Hematopoietic multipotent progenitor cell treated with erythropoietin and hydrocortisone succinate and interleukin-3 and kit ligand, for 17 days (in vitro differentiated cells): ENCODE measurements at places on chromosomes 1 and 21.

- no peak for DNase-seq
These were observed 78.0 kb upstream of the TNFSF18 start for GRCh38 chr1:173128742-173129141.

DNA sequence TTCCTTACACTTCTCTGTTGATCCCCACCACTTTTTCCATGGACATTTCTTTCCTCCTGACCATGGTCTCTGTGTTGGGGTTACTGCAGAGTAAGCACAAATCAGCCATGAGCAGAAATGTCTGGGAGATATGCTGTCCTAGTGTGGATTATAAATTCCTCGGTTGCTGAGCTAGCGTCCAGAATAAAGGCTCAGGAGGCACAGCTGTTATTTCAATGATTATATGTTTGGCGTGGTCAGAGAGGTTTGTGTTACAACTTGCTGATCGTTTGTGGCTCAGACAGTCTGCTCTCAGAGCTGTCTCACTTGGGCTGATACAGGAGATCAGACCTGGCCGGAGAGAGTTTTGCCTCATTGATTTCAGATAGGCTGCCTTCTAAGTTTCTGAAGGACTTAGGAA, 37.5 kb upstream of the LAMC2 start:
- DNase-seq, result no peak

- no peak for DNase-seq
These were observed 1.2 kb upstream of the PIK3C2B start for GRCh38 chr1:204495777-204496176.

GRCh38 chr1:154809436-154810413, 60.4 kb downstream of the KCNN3 start:
- DNase-seq, result no peak

- no peak for DNase-seq
These were observed 6.8 kb upstream of the RNF223 start for GRCh38 chr1:1080951-1081310.

DNA sequence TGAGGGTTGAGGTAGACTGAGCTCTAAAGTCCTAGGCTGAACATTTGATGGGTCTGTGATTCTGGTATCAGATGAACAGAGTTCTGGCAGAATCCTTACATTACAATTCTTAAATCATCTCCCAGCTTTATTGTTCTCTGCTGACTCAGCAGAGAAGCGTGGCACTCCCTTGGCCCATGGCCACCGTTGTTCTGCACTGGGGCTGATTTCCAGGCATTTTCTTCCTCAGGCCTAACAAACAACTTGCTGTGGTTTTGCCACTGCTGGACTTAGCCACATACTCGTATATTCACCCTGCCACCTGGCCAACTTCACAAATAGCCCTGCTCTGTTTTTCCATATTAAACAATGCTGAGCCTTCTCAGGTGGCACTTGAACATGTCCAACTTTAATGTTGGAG, 223.2 kb downstream of the TNR start:
- DNase-seq, result no peak

DNA sequence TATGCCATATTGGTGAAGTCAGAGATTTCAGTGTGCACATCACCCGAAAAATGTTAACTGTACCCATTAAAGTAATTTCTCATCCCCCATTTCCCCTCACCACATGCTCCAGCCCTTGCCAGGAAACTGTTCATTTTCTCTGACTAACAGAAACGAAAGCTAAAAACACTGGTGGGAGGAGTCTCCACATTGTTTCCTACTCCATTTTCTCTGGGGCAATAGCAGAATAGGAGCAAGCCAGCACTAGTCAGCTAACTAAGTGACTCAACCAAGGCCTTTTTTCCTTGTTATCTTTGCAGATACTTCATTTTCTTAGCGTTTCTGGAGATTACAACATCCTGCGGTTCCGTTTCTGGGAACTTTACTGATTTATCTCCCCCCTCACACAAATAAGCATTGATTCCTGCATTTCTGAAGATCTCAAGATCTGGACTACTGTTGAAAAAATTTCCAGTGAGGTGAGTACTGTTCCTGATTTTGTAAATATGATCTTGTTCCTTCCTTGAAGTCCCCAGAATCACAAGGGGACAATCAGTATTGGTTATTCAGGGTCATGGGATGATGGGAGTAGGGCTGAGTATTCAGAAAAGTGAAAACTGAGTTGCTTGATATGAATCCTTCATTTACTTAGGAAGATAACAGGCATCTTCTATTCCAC, at the start of gene IFI16:
TSS of gene IFI16 (plus strand) at position 204 of the 658 bp plus-strand sequence. CDS start 4,774 bp downstream, outside the sequence.
- DNase-seq, result no peak

DNA sequence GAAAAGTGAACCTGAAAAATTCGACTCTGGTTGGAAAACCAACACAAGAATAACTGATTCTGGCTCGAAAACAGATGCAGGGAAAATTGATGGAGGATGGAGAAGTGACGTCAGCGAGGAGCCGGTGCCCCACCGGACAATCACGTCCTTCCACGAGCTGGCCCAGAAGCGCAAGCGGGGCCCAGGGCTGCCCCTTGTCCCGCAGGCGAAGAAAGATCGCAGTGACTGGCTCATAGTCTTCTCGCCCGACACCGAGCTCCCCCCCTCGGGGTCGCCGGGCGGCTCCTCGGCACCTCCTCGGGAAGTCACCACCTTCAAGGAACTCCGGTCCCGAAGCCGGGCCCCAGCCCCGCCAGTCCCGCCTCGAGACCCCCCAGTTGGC, 1.9 kb downstream of the RUSC1 start:
- DNase-seq, result no peak

GRCh38 chr1:5810553-5811270, 181.5 kb downstream of the NPHP4 start:
- DNase-seq, result no peak

- DNase-seq, result no peak
These were observed 31.6 kb upstream of the RPTN start for GRCh38 chr1:152190589-152190988.

DNA sequence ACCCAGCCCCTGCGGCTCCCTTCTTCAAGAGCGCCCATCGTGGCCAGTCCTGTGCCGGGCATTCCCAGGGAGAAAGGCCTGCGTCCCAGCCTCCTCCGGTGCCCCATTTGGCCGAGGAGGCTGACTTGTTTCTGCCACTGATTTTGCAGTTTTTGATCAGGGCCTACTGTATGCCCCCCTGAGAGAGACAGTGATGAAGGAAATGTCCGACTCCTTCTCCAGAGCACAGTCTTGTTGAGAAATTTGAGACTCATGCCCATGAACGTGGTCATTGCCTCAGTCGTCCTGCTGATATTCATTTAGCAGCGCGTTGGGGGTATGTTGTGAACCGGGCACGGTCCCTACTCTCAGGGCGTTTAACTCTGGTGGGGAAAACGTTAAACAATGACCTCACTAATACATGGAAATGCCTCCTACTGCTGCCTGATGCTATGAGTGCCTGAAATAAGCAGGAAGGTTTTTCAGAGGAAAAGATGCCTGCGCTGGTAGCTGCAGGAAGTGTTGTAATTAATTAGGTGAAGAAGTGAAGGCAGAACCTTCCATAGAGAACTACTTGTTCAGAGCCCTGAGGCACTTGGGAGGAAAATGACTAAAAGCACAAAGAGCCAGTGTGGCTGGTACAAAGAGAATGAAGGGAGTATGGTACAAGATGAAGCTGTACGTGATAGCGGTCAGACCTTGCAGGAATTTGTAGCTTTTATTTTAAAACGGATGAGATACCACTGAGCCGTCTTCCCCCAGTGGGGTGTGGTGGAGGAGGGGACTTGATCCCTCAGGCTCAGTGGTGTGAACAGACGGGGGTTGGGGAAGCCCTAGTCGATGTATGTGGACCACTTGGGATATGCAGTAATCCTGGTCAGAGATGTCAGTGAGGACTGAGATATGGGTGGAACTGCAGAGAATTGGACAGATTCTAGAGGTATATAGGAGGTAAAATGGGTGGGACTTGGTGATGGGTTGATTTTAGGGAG, 730 bp downstream of the ZCCHC17 start:
- DNase-seq, result no peak

DNA sequence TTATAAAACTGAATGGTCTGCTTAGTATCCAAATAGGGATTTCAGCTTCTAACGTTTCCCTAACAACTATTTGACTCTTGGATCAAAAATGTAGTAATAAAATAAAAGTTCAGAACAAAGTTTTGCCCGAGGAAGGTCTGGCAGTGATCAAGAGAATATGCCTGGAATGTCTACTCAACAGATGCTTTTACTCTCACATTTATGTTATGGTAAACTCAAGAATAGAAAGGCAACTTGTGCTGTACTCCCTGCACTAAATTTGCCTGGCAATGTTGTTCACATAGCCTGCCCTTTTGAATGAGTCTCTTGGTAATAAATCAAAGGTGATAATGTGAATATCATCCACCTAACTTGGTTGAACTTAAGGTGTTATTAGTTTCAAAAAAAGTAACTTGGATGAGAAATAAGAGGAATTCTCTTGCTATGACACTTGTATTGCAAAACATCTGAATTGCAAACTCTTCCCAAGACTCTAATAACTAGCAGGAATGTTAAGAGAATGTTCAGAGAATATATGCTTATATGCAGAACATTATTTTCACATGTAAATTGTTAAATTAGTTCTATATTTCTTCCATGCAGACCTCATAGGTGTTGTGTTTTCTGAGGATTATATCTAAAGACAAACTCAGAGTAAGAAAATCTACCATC, 215.8 kb downstream of the COL24A1 start:
- no peak for DNase-seq

DNA sequence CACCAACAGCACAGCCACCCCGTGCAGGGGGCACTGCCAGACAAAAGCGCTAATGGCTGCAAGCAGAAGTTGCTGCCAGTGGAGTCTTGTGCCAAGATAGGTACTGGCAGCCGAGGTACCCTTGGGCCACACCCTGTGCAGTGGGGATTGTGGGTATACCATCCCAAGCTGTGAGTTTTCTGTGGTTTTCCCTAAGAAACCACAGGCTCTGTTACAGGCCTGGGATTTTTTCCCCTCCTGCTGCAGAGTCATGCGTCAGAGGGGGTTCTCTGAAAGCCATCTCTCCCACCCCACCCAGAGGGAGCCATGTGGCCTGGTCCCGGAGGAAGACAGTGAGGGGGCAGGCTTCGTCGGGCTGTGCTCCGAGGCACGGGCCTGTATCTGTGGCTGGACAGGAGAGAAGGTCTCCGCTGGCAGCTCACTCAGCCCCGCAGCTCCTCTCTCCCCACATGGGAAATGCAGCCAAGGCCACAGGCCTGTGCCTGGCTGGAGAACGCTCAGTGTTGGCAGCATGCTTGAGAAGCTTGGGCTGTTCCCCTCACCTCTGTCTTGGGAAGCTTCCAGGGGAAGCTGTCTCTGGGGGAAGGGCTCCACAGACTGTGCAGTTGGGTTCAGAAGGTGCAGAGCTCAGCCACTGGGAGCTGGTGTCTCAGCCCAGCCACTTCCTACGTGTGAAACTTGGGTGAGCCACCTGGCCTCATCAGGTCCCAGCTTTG, 42.5 kb downstream of the NEK2 start:
- DNase-seq, result no peak

- no peak for DNase-seq
These were observed 583.4 kb downstream of the DPYD start for GRCh38 chr1:97337250-97338030.

DNA sequence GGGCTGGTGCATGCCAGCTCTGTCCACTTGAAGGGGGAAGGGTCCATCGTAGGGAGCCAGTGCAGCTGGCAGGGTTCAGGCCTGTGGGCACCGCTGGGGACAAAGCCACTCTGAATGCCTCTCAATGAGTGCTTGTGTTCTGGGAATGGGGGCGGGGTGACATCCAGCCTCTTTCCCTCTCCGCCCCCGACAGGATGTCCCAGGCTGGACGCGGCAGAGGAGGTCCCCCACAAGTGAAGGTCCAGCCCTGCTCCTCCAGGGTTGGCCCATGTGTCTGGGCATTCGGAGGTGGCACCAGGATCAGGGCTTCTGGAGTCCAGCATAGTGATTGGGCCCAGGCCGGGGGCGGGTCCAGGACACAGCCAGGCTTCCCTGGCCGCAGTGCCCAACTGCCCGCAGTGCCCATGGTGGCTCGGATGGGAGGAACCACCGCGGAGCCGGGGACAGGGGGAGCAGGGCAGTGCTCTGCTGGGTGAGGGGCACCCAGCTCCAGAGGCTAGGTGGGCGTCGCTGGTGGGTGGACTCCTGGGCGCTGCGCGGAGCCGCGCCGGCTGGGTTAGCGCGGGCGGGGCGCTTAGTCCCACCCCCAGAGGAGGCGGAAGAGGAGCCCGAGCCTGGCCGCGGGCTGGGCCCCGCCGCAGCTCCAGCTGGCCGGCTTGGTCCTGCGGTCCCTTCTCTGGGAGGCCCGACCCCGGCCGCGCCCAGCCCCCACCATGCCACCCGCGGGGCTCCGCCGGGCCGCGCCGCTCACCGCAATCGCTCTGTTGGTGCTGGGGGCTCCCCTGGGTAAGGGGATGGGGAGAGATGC, at the start of gene SHISA4:
TSS of gene SHISA4 (plus strand) at position 617 of the 808 bp plus-strand sequence. CDS start at position 714, 97 bp downstream.
- DNase-seq, result no peak

GRCh38 chr1:41006942-41007865, 14.3 kb downstream of the SLFNL1 start:
- DNase-seq, result no peak

DNA sequence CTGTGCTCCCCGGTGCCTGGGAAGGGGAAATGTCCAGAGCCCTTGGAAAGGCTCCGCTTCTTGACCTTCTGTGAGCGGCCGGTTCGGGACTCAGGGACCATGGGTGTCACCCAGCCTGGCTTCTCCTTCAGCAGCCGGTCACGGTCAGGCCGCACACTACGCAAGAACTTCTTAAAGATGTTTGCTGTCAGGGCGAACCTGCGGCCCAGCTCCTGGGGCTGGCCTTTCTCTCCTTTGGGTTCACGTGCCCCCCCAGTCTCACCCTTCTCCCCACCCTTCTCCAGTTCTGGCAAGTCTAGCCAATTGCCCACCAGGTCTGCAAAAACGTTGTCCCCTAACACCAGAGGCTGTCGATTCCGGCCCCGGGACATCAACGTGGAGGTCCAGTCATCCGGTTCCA, 12.1 kb downstream of the INKA2 start:
- DNase-seq, result no peak

DNA sequence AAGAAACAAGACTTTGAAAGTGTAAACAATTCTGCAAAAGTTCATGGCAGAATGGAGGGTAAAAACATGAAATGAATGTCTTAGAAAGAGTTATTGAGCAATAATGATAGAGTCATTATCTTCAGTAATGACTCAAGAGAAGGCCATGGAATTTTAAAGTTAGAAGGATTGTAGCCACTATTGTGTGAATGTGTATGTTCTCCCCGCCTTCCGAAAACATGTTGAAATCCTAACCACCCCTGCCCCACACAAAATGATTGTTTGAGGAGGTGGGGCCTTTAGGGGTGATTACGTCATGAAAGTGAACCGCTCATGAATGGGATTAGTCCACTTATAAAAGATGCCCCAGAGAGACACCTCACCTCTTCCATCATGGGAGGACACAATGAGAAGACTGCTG, 93.8 kb upstream of the CCDC190 start:
- no peak for DNase-seq

- no peak for DNase-seq
These were observed 35.3 kb downstream of the FCRL5 start for GRCh38 chr1:157517016-157517415.

DNA sequence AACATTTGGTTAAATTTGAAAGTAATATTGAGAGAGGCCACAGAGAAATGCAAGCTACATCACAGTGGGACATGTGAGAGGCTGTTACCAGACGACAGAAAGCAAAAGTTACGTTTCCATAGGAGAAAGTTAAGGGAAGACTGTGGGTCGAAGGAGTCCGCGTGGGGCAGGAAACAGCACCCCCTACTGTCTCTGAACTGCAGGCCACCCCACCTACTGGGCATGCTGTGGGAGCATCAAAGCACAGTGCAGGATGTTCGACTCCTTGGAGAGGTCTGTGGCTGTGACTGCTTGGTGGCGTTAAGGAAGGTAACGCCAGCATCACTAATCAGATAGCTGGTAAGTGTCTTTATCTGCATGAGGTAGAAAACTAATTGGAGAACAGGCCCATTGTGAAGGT, 123.9 kb downstream of the PTBP2 start:
- no peak for DNase-seq

GRCh38 chr1:201288007-201288406, 4.7 kb downstream of the PKP1 start:
- no peak for DNase-seq

- DNase-seq, result no peak
These were observed 29.0 kb downstream of the MDM4 start for GRCh38 chr1:204545202-204545601.
